ENCODE measurements at places on chromosomes 7 and 10. TPM values are rescaled to one million over a fixed set of nuclear protein-coding genes. Genes with fewer than 3 reads are reported as not detected.

Gene CREB5
- 19.5 TPM for polyA plus RNA-seq

Gene SEMA3A
- 22.4 TPM for polyA plus RNA-seq

Gene CDK5
- 14.6 TPM for polyA plus RNA-seq

Gene VAX1
- not detected for polyA plus RNA-seq

Gene CYP2C8
- polyA plus RNA-seq = 10.6 TPM

Gene POLD2
- 126 TPM for polyA plus RNA-seq

Gene SLC26A5
- 0.91 TPM for polyA plus RNA-seq

Gene SH3PXD2A
- polyA plus RNA-seq = 101 TPM

Gene ZNF425
- polyA plus RNA-seq = 6.0 TPM

Gene ZNF736
- polyA plus RNA-seq = 22.4 TPM

Gene RPA3
- polyA plus RNA-seq = 38.6 TPM

Gene RGR
- not detected for polyA plus RNA-seq

Gene ELFN1
- polyA plus RNA-seq = 2.6 TPM

Gene HPSE2
- polyA plus RNA-seq = 15.4 TPM

Gene GOT1
- 28.6 TPM for polyA plus RNA-seq

Gene RSU1
- 79.2 TPM for polyA plus RNA-seq

Gene MACROH2A2
- 78.0 TPM for polyA plus RNA-seq

Gene PKD2L1
- 0.23 TPM for polyA plus RNA-seq

Gene ITIH5
- polyA plus RNA-seq = 31.9 TPM

Gene SPDYE1
- 0.73 TPM for polyA plus RNA-seq

Gene TASOR2
- polyA plus RNA-seq = 30.8 TPM

Gene AQP1
- polyA plus RNA-seq = 174 TPM

Gene VIPR2
- 0.63 TPM for polyA plus RNA-seq

Gene STOX1
- 4.4 TPM for polyA plus RNA-seq

Gene THAP5
- polyA plus RNA-seq = 44.2 TPM

Gene EVX1
- not detected for polyA plus RNA-seq

Gene PRKG1
- 21.3 TPM for polyA plus RNA-seq

Gene TAS2R5
- polyA plus RNA-seq = 10.4 TPM

Gene SEPTIN7
- 532 TPM for polyA plus RNA-seq

Gene SSBP1
- polyA plus RNA-seq = 115 TPM

Gene GCK
- 2.5 TPM for polyA plus RNA-seq

Gene ASAH2
- 5.0 TPM for polyA plus RNA-seq

Gene UPK3B
- polyA plus RNA-seq = 6.8 TPM

Gene ZNF282
- 25.3 TPM for polyA plus RNA-seq

Gene MYOZ1
- polyA plus RNA-seq = 3.2 TPM
